Bronchial epithelial cell (primary cell): ENCODE measurements at places on chromosomes 7 and 10.
A peak's percentile ranks its signal among the peaks of the same experiment; 100 is the strongest.

DNA sequence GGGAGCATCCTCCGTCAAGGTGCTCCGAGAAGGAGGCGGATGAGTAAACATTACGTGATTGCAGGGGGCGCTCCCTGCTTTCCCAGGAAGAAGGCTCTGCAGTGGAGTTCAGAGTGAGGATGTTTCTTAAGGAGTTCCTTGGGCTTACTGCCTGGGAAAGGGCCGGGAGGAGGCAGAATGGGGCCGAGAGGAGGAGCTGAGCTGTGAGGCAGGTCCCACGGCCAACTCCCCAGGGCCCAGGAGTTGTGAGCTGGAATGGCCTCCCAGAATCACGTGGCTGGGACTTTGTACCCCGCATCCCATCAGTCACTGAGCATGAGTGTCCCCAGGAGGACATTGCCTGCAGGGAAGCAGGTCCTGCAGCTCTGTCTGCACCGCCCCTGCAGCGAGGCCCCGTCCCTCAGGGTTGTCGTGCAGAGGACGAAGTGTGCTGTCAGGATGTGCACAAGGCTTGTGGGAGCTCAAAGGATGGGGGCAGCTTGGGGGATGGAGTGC is 75.5 kb downstream of the DYNC2I1 start:
- no peak for DNase-seq

GRCh38 chr7:25946181-25946580 is 205.8 kb upstream of the NFE2L3 start:
- no peak for DNase-seq

GRCh38 chr7:28008911-28009310 is 171.7 kb downstream of the JAZF1 start:
- DNase-seq, result no peak

- DNase-seq, result no peak
Observed at GRCh38 chr10:4006858-4007257, 221.8 kb upstream of the KLF6 start.

DNA sequence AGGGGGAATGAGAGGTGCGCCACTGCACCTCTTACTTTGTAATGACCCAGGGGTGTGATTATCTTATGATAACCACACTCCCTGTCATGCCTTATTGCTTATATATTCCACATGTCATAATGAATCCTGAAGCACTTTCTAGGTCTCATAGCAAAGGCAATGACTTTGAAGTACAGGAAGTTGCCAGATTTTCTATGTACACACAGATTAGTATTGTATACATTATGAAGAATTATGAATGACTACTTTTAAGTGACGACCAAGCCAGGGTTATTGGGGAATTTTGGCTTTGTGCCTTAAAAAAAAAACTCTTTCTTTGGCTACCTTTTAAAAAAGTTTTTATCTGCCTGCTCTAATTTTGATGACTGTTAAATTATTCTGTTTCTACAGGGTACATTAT is 269.6 kb downstream of the MDFIC start:
- DNase-seq, result peak; percentile 10

DNA sequence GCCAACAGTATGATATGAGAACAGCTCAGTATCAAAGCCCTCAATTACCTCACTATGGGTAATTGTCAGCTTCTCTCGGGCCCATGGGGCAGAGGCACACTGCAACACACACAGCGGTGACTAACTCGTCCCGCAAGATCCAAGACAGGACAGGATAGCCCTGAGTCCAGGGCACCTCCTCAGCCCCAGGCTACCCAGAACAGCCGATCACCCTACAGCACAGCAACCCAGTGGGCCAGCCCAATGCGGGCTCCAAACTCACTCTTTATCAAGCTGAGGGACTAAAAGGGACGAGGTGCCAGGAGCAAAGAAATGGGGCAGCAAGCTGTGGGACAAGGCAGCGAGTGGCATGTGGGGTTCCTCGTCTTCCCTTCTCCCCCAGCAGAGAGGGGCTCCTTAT is 765.1 kb downstream of the GRID1 start:
- no peak for DNase-seq

DNA sequence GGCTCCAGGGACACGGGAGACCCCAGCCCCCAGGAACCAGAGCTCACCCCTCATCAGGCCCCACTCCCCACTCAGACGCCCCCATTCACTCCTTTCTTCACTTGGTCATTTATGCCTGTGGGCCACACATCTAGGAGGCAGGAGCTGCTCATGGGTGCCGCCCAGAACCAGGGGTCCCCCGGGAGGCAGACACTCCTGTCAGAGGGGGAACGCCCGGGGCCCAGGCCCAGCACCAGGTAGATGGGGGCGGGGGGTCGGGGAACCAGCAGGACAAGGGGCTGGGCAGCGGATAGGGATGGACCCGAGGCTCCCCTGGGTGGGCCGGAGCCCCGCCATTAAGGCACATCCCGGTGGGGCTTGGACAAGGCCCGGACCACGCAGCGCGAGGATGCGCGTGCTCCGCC is 11.8 kb downstream of the CALY start:
- DNase-seq, result no peak

DNA sequence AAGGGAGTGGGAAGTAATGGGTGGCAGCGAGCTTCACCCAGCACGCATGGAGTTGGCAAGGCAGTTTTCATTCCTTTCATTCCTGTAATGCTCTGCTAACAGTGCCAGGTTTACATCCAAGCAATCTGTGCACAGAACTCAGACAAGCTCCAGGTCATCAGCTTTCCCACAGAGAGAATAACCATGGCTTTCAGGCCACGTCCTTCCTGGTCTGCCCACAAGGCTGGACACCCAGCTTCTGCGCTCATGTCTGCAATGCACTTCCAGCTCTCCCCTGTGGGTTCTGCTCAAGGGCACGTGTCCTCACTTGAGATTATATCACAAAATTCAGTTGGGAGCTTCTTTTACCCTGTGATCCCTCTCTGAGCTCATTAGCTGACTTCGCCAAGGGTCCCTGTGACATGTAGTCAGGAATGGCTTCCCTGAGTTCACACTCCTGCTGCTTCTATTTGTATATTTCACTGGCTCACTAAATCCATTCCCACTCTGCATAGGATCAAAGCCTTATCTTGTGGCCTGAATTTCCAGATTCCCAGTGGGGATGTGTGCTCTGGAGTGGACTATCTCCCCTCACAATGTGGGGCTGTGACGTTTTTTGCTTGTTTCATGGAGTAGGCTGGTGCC is 18.6 kb downstream of the AKR1C2 start:
- no peak for DNase-seq

DNA sequence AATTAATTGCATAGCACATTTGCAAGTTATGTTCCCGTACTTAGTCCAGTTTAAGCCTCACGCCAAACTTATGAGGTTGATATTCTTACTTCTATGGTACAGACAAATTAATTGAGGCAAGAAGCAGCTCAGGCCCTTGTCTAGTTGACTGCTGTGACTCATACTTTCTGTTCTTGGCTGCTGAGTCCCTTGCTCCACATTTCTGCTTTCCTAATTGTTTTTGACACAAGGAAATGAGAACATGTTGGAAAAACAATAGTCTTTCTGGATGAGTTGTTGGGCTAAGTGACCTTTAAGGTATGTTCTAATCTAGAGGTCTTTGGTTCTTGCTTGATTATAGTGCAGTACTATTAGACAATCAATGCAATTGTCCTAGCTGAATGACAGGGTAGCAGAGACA is 331.8 kb downstream of the NRG3 start:
- DNase-seq, result no peak

GRCh38 chr10:91709394-91709798 is 76.5 kb upstream of the PPP1R3C start:
- peak; percentile 81 for DNase-seq

GRCh38 chr7:79060498-79060897 is 393.0 kb downstream of the MAGI2 start:
- no peak for DNase-seq

GRCh38 chr7:2017914-2018568 is 214.7 kb downstream of the MAD1L1 start:
- DNase-seq, result no peak

DNA sequence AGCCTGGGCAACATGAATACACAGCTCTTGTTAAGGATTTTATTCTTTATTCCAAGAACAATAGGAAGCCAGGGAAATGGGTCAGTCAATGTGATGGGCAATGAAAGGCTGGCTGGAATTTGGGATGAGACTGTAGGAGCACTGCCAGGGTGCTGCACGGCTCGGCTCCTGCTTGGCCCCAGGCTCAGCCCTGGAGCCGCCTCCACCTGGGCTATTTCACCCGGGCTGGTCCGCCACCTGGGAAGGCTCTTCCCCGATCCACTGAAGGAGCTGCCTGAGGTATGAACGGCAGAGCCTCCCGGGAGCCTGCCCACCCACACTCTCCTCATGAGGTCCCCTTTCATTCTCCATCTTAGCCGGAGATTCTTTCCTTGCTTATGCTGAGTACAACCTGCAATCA is 80.4 kb upstream of the KMT2C start:
- no peak for DNase-seq

DNA sequence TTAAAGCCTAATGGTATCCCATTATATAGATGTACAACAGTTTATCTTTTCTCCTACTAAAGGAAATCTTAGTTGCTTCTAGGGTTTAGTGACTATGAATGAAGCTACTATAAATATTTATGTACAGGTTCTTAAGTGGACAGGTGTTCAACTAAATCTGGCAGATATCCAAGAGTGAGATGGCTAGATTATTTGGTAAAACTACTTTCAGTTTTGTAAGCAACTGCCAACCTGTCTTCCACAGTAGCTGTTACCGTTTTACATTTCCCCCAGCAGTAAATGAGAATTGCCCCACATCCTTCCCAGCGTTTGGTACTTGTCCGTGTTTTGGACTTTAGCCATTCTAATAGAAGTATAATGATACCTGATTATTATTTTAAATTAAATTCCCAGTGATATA is 144.9 kb upstream of the MAGI2 start:
- no peak for DNase-seq

- peak; percentile 61 for DNase-seq
Observed at GRCh38 chr7:100472854-100473499, 6.0 kb downstream of the TSC22D4 start.

DNA sequence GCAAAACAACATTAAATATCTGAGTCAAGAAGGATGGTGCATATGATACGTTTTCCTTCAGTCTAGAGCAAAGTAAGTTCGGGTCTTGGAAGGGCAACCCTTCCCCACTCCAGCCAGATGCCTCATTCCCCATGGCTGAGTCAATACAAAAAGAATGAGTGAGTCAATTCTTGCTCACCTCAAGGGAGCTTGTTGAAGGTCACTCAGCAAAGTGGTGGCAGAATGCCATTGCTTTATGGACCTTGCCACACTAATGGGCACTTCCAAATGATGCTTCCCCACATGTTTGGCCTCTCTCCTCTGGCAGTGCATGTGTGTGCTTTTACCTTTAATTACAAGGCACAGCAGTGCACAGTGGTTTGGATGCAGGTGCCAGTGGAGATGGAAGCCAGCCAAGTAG is 296.5 kb downstream of the SORCS3 start:
- peak; percentile 79 for DNase-seq

DNA sequence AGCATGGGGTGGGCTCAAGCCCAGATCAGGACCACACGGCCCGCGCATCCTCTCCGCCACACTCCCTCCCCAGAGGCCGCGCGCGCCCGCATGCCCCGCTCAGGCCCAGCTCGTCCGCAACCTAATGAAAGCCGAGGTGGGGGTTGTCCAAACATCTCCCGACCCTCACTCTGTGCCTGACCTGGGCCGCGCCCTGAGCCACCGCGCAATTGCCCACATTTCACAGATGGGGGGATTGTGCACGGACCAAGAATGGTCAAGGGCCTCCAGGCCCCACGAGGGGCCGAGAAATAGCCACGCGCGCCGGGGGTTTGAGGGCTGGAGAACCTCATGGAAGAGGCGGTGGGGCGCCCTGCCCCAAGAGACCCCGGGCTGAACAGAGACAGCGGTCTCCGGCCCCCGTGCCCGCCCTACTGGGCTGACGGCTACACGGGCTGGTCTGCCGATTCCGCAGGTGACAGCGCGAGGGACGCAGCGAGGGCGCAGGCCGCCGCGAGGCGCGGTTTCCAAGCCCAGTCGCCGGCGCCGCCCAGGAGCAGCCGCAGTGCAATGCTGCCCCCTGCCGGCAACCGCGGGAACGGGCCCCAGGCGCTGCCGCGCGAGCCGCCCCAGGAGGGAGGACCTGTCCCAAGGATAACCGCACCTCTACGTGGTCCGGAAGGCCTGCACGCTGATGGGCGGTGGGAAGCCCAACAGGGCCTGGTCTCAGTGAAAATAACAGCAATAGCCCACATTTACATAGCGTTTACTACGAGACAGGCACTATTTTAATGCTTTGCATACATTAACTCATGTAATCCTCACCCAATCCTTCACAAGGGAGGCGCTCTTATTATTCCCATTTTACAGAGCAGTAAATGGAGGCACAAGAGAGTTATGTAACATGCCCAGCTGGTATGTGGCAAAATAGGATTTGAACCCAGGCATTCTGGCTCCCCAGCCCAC is 10.5 kb upstream of the GRID1 start:
- DNase-seq, result peak; percentile 22

GRCh38 chr7:81236560-81236959 is 317.7 kb upstream of the SEMA3C start:
- peak; percentile 73 for DNase-seq

GRCh38 chr7:151008511-151009323 is 15.6 kb downstream of the ATG9B start:
- no peak for DNase-seq
